ENCODE measurements at places on chromosomes 7 and 10.

DNA sequence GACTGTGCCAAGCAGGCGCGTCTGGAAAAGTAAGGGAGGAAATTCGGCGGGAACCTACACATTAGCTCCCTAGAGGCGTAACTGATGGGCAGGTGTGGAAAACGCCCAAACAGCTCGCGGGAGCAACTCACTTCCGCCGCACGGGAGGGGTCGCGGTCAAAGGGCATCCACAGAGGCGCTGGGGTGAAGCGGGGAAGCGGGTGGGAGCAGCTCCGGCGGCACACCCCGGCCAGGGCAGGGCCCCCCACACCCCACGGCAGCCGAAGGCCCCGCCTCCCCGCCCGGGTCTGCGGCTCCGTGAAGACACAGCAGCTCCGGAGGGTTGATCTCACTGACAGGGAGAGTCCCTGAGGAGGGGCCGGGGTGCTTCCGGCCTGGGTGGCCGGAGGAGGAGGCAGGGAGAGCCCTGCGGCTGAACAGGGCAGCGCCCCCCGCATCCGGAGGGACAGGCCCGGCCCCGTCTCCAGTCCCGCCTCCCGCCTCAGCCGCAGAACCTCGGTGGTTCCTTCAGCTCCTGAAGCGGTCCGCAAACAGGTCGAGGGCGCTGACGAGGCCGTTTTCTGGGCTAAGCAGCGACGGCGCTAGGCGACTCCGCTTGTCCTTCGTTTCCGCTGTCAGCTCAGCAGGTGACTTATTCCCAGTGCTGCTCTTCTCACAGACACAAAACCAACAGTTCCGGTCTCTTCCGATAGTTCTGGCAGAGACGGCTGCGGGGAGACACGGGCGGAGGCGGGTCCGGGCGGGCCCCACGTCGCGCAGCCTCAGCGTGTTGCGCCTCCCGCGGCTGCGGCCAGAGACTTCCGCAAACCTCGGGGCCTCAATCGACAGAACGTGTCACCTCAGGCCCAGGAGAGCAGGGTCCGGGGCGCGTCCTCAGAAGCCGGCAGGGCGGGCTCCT is 276.1 kb downstream of the DNAJB6 start:
- no peak for DNase-seq

DNA sequence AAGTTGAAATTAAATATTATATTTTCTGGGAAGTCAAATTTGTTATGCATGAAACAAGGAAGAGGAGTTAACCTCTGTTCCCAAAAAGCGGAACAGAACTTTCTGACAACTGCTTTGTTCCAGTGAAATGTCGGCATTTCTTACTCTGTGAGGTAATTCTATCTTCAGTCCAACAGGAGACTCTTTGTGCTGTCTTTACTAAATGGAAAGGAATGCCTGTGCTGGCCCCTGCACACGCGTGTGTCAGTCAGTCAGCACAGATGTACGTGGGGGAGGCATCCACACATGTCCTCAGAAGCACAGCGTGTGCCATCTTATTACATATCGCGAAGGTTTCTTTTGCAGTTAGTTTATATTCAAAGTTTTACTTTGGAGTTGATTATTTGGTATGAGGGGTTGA is 37.5 kb downstream of the NET1 start:
- DNase-seq: no peak

GRCh38 chr7:19988860-19989259 is 215.4 kb upstream of the TMEM196 start:
- DNase-seq: no peak

GRCh38 chr7:77351539-77352004 is 64.6 kb downstream of the GSAP start:
- no peak for DNase-seq

GRCh38 chr10:52283174-52283573 is 30.9 kb upstream of the DKK1 start:
- no peak for DNase-seq

- DNase-seq: no peak
These were observed 161.1 kb downstream of the RPS24 start for GRCh38 chr10:78194539-78195402.
